Skeletal muscle tissue (tissue), 5 donors: ENCODE measurements at places on chromosomes 1 and 21. TPM values are rescaled to one million over a fixed set of nuclear protein-coding genes. Genes with fewer than 3 reads are reported as not detected.

Gene TMOD4
- total RNA-seq: 50.6 TPM

Gene PEAR1
- 4.7 TPM for total RNA-seq

Gene C1orf105
- total RNA-seq: 44.4 TPM

Gene RSPO1
- not detected for total RNA-seq

Gene F13B
- not detected for total RNA-seq

Gene S100A5
- not detected for total RNA-seq

Gene GPX7
- 96.0 TPM for total RNA-seq

Gene A3GALT2
- total RNA-seq: not detected

Gene C8B
- total RNA-seq: not detected

Gene PROX1
- 6.3 TPM for total RNA-seq

Gene NPPA
- 4.2 TPM for total RNA-seq

Gene WNT3A
- not detected for total RNA-seq

Gene USH2A
- total RNA-seq: 0.52 TPM

Gene MCL1
- 157 TPM for total RNA-seq

Gene PTGER3
- 2.6 TPM for total RNA-seq

Gene ANGPTL7
- 5.2 TPM for total RNA-seq
